ENCODE measurements at places on chromosomes 3 and 15.

DNA sequence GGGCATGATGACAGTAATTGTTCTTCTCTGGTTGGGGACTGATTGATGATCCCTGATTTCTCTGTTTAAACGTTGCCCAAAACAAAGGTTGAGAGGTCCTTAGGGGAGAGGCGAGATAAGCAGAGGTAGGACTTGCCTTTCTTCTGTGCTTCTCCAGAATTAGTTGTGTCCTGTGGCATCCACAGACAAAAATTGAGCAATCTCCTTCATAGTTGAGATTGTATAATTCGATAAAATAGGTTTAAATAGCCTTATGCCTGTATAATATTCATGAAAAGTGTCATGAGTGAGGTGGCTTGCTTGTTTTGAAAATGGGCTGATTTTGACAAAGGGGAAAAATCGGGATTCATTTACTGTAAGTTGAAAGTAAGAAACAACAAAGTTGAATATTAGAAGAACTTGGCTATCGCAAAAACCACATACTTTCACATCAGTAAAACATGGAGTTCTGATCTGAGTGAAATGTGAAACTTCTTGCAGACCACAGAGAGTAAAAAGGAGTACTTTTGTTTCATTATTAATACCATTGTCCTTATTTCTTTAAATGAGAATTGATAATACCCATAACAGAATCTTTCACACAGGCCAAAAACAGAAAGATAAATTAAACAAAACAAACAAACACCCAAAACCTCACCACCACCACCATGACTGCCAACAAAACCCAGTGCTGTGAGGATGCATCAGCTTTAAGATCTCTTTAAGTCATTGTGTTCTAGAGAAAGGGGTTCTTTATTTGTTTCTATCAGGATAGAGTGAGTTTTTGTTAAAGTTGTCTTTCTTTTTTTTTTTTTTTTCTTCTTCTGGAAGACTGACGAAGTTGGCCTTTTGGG lies 155.7 kb downstream of the LPP start:
- peaks cover 26% of the 10 kb centered on the region for H3K4me1 ChIP-seq
- no peaks in the 10 kb centered on the region for H3K27me3 ChIP-seq
- DNase-seq = peak; percentile 50
- H3K36me3 ChIP-seq = peaks cover 26% of the 10 kb centered on the region
- peak overlapping the region; percentile 80 for H3K27ac ChIP-seq
- H3K4me3 ChIP-seq = peak overlapping the region; percentile 9

DNA sequence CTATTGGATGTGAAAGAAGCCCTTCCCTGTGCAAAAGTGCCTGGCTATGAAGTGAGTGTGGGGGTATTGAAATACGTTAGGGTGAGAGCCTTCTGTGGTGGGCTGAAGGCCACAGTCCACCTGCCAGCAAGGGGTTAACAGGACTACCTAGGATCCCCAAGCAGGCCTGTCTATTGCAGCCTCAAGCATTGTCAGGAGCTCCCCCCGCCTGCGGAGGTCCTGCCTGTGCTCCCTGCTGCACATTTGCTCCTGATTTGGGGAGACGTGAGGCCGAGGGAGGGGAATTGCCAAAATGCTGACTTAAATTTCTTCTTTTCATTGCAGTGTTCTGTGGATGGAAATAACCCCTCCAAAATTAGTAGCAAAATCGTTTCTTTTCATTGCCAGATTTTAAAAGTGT lies 56.2 kb downstream of the GABRG3 start:
- H3K4me3 ChIP-seq = no peak overlapping the region
- no peaks in the 10 kb centered on the region for H3K36me3 ChIP-seq
- no peak for DNase-seq
- no peaks in the 10 kb centered on the region for H3K4me1 ChIP-seq
- no peak overlapping the region for H3K27ac ChIP-seq

DNA sequence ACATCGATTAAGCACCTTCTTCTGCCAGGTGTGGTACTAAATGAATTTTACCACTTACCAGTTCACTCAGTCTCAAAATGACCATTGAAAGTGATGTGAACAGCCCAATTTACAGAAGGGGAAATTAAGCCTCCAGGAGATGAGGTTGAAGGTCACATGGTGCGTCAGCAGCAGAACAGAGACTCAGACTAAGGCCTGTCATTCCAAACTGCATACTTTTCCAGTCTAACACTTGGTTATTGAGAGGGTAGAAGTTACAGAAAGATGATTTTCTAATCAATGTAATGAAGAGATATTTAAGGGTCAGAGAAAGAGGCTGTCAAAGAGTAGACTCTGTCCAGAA lies 68.4 kb downstream of the TTC23 start:
- H3K27me3 ChIP-seq = no peaks in the 10 kb centered on the region
- no peaks in the 10 kb centered on the region for H3K4me1 ChIP-seq
- no peaks in the 10 kb centered on the region for H3K36me3 ChIP-seq
- no peak overlapping the region for H3K4me3 ChIP-seq
- no peak overlapping the region for H3K27ac ChIP-seq
- DNase-seq = no peak

DNA sequence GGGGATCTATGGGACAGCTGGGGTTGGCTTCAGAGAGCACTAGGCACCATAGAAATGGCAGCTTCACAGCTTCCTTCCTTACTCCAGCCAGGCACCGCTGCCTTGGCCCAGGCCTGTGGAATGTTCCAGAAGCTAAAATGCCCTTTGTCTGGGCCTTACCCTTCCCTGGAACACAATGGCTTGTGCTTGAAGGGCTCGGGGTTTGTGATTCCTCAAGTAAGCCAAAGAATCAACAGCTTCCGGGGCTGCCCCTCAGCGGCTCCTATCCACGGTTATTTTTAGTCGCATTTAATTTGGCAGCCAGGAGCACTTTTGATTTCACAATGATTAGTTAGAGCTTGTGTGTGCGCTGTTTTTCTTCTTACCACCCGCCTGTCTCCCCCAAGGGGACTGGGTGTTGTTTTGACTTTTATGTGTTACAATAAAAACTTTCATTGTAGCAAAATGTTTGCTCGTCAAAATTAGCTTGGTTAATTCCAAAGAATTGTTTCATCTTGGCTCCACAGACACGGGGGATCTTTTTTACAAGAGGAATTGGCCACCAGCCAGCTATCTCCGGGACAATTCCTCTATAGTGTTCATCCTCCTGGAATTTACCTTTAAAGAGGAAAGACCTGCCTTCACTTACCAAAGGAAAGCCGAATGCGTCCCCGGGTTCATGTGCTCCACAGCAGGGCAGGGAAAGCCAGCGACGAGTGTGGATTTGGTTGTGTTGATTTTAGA lies 73.8 kb downstream of the TLE3 start:
- H3K27me3 ChIP-seq = peaks cover 2% of the 10 kb centered on the region
- no peak overlapping the region for H3K4me3 ChIP-seq
- no peaks in the 10 kb centered on the region for H3K36me3 ChIP-seq
- peaks cover 15% of the 10 kb centered on the region for H3K4me1 ChIP-seq
- no peak overlapping the region for H3K27ac ChIP-seq

- H3K27ac ChIP-seq = no peak overlapping the region
- no peak for DNase-seq
- H3K36me3 ChIP-seq = no peaks in the 10 kb centered on the region
- H3K4me3 ChIP-seq = no peak overlapping the region
- peaks cover 17% of the 10 kb centered on the region for H3K4me1 ChIP-seq
- no peaks in the 10 kb centered on the region for H3K27me3 ChIP-seq
Measured at GRCh38 chr3:43413676-43414368, 127.5 kb downstream of the SNRK start.

DNA sequence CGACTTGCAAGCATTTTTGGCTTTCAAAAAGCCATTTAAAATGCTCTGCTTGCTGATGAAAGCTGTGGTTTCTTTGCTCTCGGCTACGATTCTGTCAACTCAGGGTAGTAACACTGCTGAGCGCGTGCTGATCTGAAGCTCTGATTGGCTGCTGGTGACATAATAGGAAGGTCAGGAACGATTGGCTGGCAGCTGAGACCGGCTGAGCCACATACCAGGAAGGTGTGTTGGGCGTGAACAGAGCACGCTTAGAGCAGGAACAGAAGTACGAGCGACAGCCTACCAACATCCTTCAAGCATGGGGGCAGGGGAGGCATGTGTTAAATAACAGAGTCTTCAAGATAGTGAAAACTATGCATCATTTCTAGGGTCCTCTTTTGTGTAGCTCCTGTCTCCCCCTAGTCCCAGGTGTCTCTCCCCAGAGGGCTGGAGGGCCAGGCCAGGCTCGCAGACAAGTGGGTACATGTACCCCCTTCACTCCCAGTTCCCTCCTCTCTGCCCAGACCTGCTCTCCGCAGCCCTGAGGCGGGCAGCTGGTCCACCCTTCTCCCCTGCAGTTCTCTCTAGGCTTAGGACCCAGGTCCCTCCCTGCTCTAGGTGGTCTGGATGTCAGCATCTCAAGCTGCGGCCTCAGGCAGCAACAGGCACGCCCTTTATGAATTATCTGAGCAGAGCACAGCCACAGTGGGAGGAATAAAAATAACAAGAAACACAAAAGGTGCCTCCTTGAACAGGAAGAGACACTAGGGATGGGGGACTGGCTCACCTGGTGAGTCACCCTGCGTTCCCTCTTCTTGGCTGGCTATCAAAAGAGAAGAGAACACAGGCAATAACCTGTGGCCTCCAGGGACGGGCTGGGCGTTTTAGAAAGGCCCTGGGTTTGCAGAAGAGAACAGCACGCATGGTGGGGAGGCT lies 76.0 kb downstream of the TAMM41 start:
- H3K4me1 ChIP-seq = peaks cover 20% of the 10 kb centered on the region
- peak overlapping the region; percentile 75 for H3K27ac ChIP-seq
- H3K36me3 ChIP-seq = no peaks in the 10 kb centered on the region
- peak overlapping the region; percentile 13 for H3K4me3 ChIP-seq

- H3K36me3 ChIP-seq = no peaks in the 10 kb centered on the region
- no peak for DNase-seq
Measured at GRCh38 chr15:50109076-50109987, 9.7 kb downstream of the ATP8B4 start.

DNA sequence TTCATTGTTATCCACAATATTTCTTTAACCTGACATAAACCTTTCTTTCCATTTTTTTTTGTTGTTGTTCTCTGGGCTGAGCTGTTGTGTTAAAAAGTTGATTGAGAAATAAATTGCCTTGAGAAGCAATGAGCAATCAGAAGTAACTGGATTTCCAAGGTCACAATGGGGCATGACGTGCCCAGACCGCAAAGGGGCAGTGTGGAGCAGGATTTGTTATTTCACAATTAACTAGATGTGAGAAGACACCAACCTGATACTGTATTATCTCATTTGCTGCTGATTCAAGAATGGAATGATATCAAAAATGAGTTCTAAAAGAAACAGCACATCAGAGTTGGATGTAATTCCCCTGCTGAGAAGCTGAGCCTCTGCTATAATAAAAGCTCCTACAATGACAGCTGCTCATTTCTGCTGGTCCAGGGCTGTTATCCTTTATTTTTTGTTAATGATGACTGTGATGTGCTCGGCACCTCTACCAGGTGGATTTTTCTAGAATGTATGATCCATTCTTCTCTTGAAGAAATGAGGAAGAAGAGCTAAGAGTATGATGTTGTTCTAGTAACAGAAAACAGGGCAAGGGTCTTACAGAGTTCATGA lies 28.1 kb downstream of the CPNE4 start:
- H3K4me3 ChIP-seq = no peak overlapping the region
- H3K27ac ChIP-seq = no peak overlapping the region
- H3K27me3 ChIP-seq = peaks cover 8% of the 10 kb centered on the region
- H3K4me1 ChIP-seq = no peaks in the 10 kb centered on the region

DNA sequence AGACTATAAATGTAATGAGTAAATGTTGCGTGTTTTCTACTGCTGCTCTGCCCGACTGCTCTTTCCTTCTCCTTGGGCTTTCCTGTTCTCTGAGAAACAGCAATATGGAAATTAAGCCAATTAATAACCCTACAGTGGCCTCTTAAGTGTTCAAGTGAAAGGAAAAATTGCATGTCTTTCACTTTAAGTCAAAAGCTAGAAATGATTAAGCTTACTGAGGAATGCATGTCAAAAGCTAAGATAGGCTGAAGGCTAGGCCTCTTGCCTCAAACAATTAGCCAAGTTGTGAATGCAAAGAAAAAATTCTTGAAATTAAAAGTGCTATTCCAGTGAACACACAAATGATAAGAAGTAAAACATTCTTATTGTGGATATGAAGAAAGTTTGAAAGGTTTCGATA lies 55.0 kb downstream of the ATP2C1 start:
- DNase-seq = no peak
- H3K27ac ChIP-seq = no peak overlapping the region
- H3K27me3 ChIP-seq = no peaks in the 10 kb centered on the region
- peaks cover 20% of the 10 kb centered on the region for H3K4me1 ChIP-seq
- peaks cover 51% of the 10 kb centered on the region for H3K36me3 ChIP-seq

GRCh38 chr15:82737975-82738374 lies 28.3 kb upstream of the AP3B2 start:
- H3K27me3 ChIP-seq = no peaks in the 10 kb centered on the region
- H3K36me3 ChIP-seq = peaks cover 11% of the 10 kb centered on the region
- H3K27ac ChIP-seq = no peak overlapping the region
- H3K4me1 ChIP-seq = no peaks in the 10 kb centered on the region
- no peak for DNase-seq

GRCh38 chr3:122461806-122462205 lies 45.9 kb upstream of the WDR5B start:
- H3K4me1 ChIP-seq = peaks cover 14% of the 10 kb centered on the region
- no peak overlapping the region for H3K4me3 ChIP-seq
- no peak for DNase-seq
- H3K27ac ChIP-seq = no peak overlapping the region

GRCh38 chr3:83523470-83524073 lies 1435.2 kb upstream of the CADM2 start:
- H3K27ac ChIP-seq = no peak overlapping the region
- peak; percentile 38 for DNase-seq
- no peak overlapping the region for H3K4me3 ChIP-seq
- H3K4me1 ChIP-seq = no peaks in the 10 kb centered on the region
- no peaks in the 10 kb centered on the region for H3K27me3 ChIP-seq
- H3K36me3 ChIP-seq = no peaks in the 10 kb centered on the region

- H3K36me3 ChIP-seq = no peaks in the 10 kb centered on the region
- no peak for DNase-seq
- no peak overlapping the region for H3K27ac ChIP-seq
- H3K4me1 ChIP-seq = peaks cover 6% of the 10 kb centered on the region
- H3K4me3 ChIP-seq = no peak overlapping the region
- peaks cover 25% of the 10 kb centered on the region for H3K27me3 ChIP-seq
Measured at GRCh38 chr15:70442616-70443321, 320.6 kb downstream of the UACA start.

Data from activated CD4-positive, alpha-beta T cell treated with anti-CD3 and anti-CD28 coated beads for 36 hours (primary cell).